Activated CD4-positive, alpha-beta T cell treated with anti-CD3 and anti-CD28 coated beads, Interleukin-2, amount 50 U/mL, for 1 hour (primary cell): ENCODE measurements at places on chromosomes 3 and 15.

GRCh38 chr3:116579840-116580239, 129.7 kb upstream of the TUSC7 start:
- no peak for DNase-seq

DNA sequence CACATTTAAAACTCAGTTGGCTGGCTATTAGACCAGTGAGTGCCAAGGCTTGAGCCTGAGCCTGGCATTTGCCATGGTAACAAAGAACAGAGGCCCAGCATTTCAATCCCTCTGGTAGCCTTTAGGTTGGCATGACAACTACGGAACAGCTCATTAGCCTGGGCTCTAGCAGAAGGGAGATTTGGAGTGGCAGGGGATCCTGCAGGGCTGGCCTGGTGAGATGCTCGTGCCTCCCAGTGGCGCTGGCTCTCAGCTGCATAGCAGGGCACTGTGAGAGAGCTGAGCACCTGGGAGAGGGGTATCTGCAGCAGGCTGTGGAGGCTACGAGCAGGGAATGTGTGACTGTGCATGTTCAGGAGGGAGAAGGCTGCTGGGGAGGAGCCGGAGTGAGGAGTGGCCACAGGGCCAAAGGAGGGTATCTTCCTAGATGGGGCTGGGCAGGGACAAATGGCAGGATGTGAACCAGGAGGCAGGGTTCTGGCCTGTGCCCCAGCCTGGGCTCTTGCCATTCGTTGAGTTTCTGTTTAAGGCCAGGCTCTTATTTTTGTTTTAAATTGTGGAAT, 5.6 kb upstream of the ABTB1 start:
- no peak for DNase-seq

GRCh38 chr3:143330296-143330868, 210.8 kb downstream of the CHST2 start:
- no peak for DNase-seq

GRCh38 chr15:50321680-50322210, 33.3 kb downstream of the GABPB1 start:
- DNase-seq = no peak

GRCh38 chr3:126557761-126558160, 971 bp downstream of the C3orf22 start:
- DNase-seq = no peak

DNA sequence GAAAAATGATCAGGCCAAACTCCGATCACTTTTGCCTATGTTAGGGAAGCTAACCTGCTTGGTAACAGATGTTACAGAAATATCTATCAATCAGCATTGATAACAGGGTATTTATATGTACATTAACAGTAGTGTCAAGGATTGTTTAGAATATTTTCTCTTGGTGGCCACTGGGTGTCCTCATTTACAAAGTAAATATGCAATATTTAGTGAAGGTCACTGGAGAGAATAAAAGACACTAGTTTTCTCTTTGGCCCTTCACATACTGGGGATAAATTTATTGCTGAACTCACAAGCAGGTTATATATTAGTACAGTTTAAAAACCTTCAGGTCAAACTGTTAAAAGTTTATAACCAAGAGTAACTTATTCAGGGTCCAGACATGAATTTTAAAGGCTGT, 69.0 kb downstream of the TIGIT start:
- DNase-seq = no peak

DNA sequence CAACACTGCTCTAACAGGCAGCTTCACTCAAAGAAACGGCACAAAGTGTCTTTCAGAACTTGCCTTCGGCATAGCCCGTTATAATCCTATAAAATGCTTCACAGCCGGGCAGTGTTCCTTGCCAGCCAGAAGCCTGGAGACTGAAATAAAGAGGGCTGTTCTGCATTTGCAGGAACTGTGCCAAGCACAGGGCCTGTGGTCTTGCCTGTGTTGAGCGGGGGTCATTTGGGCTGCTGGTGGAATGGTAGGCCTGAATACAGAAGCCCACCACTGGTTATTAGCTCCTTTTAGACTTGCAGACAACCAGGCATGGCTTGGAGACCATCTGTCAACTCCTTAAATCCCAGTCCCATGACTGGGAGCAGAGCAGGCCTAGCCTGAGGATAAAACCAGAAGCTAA, 4.7 kb upstream of the ARHGEF3 start:
- DNase-seq = no peak

- no peak for DNase-seq
Observed at GRCh38 chr3:123262868-123263267, 61.1 kb downstream of the SEC22A start.

- no peak for DNase-seq
Observed at GRCh38 chr15:53470743-53471142, 288.7 kb downstream of the WDR72 start.

- DNase-seq = no peak
Observed at GRCh38 chr3:43958005-43958770, 267.4 kb downstream of the ABHD5 start.

GRCh38 chr3:132268956-132269355, 48.3 kb upstream of the ACP3 start:
- DNase-seq = no peak

DNA sequence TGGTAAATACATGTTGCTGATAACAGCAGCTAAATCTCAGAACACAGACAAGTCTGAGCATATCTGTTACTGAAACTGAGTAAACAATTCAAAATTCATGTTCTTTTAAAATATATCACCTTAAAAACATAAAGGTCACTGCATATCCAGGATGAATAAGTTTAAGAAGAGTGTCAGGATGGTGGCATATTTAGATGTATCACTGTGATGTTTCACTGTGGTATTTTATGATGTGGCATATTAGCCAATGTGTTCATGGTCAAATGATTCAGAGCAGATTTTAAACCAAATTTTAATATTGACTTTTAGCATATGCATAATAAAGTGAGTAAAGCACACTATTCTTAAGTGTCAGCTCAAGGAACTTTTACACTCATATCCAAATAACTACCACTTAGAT, 346.4 kb upstream of the DPPA4 start:
- DNase-seq = no peak

GRCh38 chr3:81545572-81545971, 215.9 kb downstream of the GBE1 start:
- DNase-seq = no peak

GRCh38 chr15:66936109-66936860, 129.1 kb upstream of the SMAD3 start:
- DNase-seq = no peak

DNA sequence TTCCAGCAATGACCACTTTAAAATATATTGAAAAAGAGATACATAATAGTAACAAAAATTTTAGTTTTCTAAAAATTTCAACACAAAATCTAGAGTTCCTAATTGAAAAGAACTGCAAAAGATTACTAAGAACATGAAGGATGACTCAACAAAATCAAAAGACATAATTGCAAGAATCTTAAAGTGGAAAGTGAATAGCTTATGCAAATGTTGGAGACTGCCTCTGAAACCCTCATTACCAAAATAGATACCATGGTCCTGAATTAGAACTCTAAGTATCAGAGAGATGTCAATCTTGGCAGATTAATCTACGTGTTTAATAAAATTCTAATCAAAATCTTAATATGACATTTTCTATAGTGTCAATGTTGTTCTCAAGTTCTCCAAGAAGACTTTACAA, 60.7 kb upstream of the SGO1 start:
- DNase-seq = no peak

DNA sequence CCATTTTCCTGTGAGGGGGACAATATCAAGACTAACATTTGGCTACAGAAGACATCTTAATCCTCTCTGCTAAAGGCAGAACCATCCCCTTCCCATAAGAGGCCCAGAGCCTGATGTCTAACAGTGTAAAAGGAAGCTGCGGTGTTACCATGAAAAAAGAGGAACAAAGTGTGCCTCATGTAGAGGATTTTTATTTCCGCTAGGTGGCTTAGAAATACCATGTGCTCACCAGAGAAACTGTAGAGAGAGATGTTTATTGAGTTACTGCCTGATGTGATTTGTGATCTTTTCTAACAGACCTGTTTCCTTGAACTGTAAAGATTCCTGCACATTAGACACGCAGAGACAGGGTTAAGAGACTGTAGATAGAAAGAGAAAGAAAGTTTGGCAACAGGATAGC, 22.0 kb downstream of the OR5H15 start:
- no peak for DNase-seq

DNA sequence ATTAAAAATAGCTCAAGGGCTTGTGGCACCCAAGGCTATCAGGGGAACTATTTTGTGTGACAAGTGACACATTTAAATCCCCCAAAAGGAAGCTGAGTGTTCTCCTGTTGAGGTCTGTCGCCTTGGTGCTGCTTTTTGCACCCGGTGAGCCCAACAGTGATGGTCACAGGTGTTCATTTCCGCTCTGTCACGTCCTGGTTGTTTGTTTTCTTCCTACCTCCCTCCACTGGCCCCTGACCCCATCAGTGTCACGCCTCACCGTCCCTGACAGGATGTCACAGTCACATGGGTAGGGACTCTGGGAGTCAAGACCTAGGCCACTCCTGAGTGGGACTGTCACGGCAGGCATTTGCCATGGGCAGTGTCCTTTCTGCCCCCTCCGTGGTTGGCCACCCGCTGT, 11.2 kb downstream of the SLCO3A1 start:
- DNase-seq = no peak

DNA sequence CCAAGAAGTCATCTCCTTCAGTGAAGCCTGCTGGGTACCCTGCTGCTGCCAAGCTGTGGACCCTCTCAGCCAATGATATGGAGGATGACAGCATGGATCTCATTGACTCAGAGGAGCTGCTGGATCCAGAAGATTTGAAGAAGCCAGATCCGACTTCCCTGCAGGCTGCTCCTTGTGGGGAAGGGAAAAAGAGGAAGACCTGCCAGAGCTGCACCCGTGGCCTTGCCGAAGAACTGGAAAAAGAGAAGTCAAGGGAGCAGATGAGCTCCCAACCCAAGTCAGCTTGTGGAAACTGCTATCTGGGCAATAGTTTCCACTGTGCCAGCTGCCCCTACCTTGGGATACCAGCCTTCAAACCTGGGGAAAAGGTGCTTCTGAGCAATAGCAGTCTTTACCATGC, 13.7 kb upstream of the ANP32A start:
- DNase-seq = no peak

GRCh38 chr3:71641674-71642073, 58.1 kb upstream of the FOXP1 start:
- DNase-seq = no peak

GRCh38 chr3:42369304-42369703, 41.1 kb downstream of the LYZL4 start:
- DNase-seq = no peak

- no peak for DNase-seq
Observed at GRCh38 chr3:34106879-34107278, 308.4 kb downstream of the PDCD6IP start.
